ENCODE measurements at places on chromosomes 3 and 15.
A peak's percentile ranks its signal among the peaks of the same experiment; 100 is the strongest.

- DNase-seq = no peak
Observed at GRCh38 chr15:55676507-55676906, 66.4 kb downstream of the PRTG start.

DNA sequence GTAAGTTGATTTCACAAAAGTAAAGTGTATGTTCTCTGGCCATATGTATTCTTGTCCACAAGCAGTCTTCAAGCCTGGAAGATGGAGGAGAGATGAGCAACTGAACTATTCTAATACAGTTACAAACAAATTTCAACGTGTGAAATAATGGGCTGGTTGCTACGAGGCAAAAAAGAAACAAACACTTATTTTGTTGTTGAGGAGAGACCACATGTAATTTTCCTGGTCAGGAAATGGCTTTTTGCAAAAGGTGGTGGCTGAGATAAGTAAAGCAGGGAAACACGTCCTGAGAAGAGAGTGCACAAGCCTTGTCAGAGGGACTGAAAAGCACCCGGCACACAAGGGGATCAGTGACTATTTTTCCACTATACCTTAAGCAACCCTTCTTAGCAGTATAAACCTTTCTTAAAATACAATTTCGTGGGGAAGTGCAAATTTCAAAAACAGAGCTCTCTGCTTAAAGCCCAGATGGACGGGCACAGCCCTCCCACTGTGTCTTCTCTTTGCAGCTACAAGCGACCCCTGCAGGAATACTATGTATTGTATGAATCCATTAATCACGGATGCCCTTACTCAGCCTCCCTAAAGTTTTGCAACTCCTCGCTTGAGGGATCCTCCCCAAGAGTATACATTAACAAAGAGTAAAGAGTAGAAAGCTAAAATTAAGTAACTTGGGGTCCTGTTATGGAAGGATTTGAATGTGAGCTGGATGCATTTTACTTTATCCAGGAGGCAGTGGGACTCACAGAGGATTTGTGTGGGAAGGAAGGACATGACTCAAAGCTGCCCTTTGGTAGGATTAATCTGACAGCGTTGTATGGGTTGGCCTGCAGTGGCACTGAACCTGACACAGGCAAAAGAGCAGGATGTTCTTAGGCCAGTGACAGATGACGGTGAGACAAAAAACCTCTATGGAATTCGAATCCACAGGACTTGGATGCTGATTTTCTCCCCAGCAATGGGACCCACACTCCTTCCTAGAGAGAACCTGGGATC, 253.7 kb downstream of the IL5RA start:
- DNase-seq = no peak

DNA sequence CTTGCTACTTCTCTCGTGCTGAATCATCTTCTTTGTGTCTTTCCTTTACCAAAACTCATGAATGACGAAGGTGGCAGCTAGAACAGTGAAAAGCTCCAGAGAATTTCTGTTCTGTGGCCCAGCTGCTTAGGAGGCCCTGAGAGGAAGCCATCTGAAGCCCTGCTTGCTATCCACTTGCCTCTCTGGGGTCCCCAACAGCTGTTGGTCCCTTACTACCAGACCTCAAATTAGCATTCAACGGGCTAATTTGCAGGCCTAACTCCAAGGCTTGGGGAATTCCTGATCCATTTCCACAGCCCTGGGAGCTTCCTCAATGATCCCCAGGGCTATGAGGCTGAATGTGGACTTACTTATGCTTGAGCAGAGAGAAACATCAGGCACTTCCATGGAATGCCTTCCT, 37.5 kb upstream of the FSTL1 start:
- peak; percentile 84 for DNase-seq

- no peak for DNase-seq
Observed at GRCh38 chr15:39228889-39229288, 352.0 kb upstream of the THBS1 start.

- DNase-seq = no peak
Observed at GRCh38 chr3:159866201-159866746, 122.4 kb upstream of the IL12A start.

All from vagina (tissue), 2 donors.